ENCODE measurements at places on chromosomes 2 and 18.

DNA sequence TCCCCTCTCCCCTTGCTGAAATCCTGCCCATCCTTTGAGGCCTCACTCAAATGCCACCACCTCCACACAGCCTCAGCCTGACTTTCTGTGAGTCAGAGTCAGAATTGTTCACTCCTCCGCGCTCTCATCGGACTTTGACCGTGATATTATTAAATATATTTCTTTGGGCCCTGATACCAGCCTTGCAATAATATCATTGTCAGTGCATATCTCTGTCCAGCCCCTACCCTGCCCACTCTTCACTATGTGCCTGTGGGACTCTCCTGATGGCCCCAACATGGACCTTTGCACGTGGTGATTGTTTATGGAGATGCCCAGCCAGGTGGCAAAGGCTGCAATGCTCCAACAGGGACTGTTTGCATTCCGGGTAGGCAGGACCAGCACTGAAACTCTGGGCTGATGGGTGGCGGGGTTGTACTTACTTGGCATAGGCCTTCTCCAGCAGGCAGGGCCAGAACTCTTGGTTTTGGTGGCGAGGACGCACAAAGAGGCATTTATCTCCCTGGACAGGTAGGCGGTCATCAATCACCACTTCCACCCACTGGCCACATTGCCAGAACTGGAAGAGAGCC is 37.3 kb downstream of the CAPN13 start:
- DNase-seq = no peak

GRCh38 chr2:236168110-236169080 is at the start of gene GBX2:
Gene GBX2 (minus strand): TSS chr2:236168386. CDS start chr2:236167971, 415 bp downstream.
- DNase-seq = no peak

DNA sequence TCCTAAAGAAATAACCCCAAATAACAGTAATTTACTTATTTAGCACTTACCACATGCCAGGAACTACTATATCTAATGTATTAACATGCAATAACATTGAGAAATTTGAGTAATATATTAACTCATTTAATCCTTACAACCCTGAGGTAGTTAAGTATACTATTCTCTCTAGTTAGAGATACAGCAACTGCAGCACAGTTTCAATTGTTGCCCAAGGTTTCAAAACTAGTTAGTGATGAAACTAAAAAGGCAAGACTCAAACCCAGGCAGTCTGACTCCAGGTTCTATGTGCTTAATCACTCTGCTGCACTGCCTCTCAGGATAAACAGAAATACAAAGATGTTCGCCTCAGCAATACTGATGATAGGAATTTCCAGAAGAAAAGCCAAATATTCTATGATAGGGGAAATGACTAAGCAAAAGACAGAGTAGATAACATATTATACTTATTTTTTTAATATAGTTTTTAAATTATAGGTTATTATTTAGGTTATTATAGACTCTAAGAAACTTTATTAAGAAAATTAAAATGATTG is 88.0 kb downstream of the SS18 start:
- DNase-seq = no peak

DNA sequence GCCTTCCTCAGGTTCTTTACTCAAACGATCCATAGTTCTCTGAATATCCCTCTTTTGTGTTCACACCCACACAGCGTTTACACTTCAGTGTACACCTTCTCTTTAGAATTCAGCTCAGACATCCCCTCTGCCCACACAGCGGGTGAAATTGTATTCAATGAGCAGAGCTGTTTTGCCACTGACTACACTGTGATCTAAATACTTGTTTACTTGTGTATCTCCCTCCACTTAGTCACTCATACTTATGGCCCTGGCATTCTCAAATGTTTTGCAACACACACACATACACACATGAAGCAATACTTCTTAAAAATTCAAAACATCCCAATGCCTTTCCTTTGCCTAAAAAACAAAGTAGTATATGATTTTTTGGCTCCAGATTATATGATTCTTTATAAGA is 297.1 kb downstream of the TMX3 start:
- no peak for DNase-seq

GRCh38 chr18:77153404-77153803 is 20.8 kb upstream of the MBP start:
- DNase-seq = no peak

- DNase-seq = no peak
Measured at GRCh38 chr2:206257861-206258260, 16.6 kb upstream of the ZDBF2 start.

- DNase-seq = no peak
Measured at GRCh38 chr2:239640676-239641578, 240.1 kb upstream of the HDAC4 start.
